ENCODE measurements at places on chromosomes 6 and 20.

- no peaks in the 10 kb centered on the region for H3K27me3 ChIP-seq
- no peaks in the 10 kb centered on the region for H3K4me1 ChIP-seq
- no peak for DNase-seq
These were observed 69.8 kb downstream of the MYB start for GRCh38 chr6:135250751-135251497.

DNA sequence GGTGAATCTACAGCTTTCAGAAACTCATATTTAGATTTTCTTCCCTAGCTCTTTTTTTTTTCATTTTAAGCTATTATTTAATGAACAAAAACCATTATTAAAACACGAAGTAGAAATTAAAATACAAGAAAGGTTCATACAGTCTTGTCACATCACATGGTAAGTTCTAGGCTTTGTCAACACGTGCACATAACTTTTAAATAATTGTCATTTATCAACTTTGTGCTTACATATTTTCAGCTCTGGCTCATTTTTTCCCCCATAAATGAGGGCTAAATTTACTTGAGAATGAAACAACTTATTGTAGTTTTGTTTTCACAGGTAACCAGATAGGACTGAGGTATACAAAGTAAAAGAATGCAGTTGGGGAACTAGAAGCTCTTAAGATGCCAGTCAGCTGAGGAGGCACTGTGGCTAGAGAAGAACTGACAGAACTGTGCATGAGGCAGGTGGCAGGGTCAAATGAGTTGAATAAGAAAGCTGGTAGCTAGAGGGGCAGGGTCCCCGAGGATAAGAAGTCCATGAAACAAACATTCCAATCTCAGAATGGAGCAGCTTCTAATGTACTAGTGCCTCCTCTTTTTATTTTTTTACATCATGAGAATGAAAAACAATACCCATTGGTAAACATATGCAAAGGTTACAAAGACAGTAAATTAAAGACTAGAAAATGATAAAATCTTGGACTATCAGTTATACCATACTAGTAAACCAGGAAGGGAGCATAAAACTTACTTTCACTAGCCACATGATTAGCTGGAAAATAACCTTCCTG, 141.5 kb downstream of the MYB start:
- H3K27ac ChIP-seq = no peak overlapping the region
- no peak overlapping the region for H3K4me3 ChIP-seq
- H3K4me1 ChIP-seq = no peaks in the 10 kb centered on the region
- H3K36me3 ChIP-seq = no peaks in the 10 kb centered on the region

GRCh38 chr6:39193201-39193791, 36.0 kb downstream of the KCNK5 start:
- no peak overlapping the region for H3K27ac ChIP-seq
- H3K36me3 ChIP-seq = no peaks in the 10 kb centered on the region
- H3K4me1 ChIP-seq = no peaks in the 10 kb centered on the region
- no peaks in the 10 kb centered on the region for H3K27me3 ChIP-seq
- H3K4me3 ChIP-seq = no peak overlapping the region

GRCh38 chr20:57570145-57570850, 9.4 kb downstream of the PCK1 start:
- no peaks in the 10 kb centered on the region for H3K36me3 ChIP-seq
- H3K27ac ChIP-seq = no peak overlapping the region
- H3K4me1 ChIP-seq = no peaks in the 10 kb centered on the region
- H3K4me3 ChIP-seq = no peak overlapping the region

DNA sequence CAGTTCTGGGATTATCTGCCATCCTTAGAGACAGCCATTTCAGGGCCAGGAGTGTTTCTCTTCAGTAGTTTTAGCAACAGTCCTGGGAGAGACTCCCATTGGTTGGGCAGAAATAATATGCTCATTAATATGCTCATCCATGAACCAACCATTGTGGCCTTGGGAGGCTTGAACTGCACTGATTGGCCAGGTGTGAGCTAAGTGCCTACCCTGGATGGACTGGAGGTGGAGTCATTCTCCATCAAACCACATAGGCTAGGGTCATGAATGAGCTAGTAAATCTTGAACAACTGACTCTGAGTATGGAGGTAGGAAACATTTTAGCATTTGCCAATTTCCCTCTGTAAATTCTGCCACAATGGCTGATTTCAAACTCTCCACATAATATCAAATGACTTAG, 70.2 kb upstream of the ZFP64 start:
- H3K4me1 ChIP-seq = no peaks in the 10 kb centered on the region
- H3K36me3 ChIP-seq = no peaks in the 10 kb centered on the region
- H3K27me3 ChIP-seq = peaks cover under 1% of the 10 kb centered on the region
- DNase-seq = no peak
- H3K4me3 ChIP-seq = no peak overlapping the region

Data from aorta (tissue), 5 donors.